Left kidney (tissue), 8 donors: ENCODE measurements at places on chromosomes 1 and 21. TPM values are rescaled to one million over a fixed set of nuclear protein-coding genes. Genes with fewer than 3 reads are reported as not detected.

DNA sequence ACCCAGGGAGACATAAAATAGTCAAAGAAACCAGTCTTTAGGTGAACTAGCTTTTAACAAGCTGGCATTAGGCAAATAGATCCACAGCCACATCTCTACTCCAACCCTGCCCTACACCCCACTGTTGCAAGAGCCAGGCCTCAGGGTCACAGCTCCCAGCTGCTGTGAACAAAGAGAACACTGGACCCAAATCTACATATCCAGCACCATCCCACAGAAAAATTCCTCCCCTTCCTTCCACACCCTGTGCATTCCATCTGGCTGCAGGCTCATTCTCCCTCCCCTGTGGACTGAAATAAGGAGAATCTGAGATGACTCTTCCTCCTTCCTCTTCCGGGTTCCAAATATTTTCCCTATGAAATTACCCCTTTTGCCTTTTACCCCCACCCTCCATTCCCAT is 23.2 kb downstream of the DLGAP3 start:
- DNase-seq, result no peak

OR2T33 gene
- polyA plus RNA-seq, result not detected

GRCh38 chr1:63645317-63645716 is 52.1 kb downstream of the PGM1 start:
- DNase-seq, result no peak

PTPRF gene
- 240 TPM for polyA plus RNA-seq

SUMO3 gene
- polyA plus RNA-seq, result 113 TPM

REN gene
- 15.3 TPM for polyA plus RNA-seq

OR14K1 gene
- polyA plus RNA-seq, result not detected
